Stimulated activated CD4-positive, alpha-beta T cell treated with anti-CD3 and anti-CD28 coated beads, Interleukin-1b, Interleukin-23, amount 100 ng/mL, for 48 hours (primary cell): ENCODE measurements at places on chromosomes 13 and 19.

DNA sequence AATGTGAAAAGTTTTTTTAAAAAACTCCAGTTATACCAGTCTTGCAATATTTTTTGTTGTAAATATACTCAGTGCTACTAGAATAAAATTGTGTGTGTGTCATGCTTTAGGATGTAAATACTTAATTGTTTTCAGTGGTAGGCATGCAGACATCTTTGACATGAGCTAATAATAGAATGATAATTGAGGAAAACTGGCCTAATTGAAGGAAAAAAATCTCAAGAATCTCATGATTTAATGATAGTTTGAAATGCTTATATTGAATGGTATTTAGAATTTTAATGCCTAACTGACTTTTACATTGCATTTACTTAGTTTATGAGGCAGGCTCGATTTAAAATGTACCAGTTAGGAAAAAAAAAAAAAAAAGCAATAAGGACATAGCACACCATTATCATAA is 3.2 kb upstream of the MAB21L1 start:
- no peak for DNase-seq

DNA sequence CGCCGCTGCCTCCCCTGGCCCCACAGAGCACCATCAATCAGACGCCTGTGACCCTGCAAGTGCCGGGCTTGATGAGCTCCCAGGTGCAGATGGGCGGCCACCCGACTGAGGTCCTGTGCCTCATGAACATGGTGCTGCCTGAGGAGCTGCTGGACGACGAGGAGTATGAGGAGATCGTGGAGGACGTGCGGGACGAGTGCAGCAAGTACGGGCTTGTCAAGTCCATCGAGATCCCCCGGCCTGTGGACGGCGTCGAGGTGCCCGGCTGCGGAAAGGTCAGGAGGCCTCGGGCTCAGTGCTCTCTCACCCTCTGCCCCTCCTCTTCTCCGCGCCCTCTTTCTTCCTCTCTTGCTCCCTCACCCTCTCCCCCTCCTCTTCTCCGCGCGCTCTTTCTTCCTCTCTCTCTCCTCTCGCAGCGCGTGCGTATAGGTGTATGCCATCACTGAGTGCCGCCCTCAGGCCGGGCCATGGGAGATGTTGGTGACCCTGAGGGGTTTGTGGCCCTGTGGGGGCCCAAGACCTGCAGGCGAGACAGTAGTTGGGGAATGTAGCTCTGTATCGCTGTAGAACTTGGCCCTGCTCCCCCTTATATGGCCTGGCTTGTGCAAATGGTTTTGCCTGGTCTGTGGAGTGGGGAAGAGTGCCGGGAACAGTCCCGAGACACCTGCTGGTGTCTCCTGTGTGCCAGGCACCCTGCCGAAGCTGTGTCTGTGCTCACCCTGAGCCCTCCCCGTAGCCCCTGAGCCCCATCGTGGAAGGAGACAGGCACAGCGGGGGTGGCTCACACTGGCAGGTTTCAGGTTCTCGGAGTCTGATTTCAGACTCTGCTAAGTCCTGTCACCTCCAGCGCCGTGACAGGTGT is 5.4 kb upstream of the EPN1 start:
- DNase-seq: no peak

DNA sequence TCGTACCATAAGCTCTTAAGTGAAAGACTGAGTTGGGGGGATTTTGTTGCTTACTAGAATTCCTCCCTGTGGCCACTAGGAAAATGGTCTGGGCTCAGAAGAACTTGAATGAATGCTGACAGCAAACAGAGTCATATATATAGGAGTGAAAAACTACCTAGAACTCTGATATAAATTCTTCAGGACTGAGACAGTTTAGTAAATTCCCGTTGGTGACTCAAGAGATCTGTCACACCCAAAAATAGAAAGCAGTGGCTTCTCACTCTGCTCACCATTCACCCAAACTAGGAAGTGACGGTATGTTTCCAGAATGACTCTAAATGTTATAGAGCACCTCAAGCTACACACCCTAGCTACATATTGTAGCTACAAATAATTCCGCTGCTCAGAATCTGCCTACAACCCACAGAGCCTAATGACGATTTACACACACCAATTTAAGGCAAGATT is 116.2 kb downstream of the TBC1D4 start:
- peak; percentile 31 for DNase-seq

DNA sequence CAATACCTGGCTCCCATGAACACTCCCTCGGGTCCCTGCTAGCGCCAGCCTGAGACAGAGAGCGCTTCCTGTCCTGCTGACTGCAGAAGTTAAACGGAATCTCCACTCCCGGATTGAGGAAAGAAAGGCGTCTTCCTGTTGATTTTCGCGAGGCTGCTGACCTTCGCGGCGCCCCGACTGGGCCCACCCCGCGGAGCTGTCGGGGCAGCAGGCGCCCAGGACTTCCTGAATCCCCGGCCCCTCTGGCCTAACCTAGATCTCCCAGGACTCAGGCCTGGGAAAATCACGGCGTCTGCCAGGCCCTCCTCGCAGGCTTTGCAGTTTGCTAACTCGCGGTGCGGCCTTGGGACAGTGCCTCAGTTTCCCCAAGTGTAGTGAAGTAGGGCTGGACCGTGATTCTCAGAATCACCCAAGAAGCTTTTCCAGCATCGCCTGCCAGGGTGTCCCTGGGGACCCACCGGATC is 108.8 kb downstream of the KCTD15 start:
- DNase-seq: no peak

GRCh38 chr13:98853771-98854221 is 101.3 kb upstream of the SLC15A1 start:
- DNase-seq: peak; percentile 82

DNA sequence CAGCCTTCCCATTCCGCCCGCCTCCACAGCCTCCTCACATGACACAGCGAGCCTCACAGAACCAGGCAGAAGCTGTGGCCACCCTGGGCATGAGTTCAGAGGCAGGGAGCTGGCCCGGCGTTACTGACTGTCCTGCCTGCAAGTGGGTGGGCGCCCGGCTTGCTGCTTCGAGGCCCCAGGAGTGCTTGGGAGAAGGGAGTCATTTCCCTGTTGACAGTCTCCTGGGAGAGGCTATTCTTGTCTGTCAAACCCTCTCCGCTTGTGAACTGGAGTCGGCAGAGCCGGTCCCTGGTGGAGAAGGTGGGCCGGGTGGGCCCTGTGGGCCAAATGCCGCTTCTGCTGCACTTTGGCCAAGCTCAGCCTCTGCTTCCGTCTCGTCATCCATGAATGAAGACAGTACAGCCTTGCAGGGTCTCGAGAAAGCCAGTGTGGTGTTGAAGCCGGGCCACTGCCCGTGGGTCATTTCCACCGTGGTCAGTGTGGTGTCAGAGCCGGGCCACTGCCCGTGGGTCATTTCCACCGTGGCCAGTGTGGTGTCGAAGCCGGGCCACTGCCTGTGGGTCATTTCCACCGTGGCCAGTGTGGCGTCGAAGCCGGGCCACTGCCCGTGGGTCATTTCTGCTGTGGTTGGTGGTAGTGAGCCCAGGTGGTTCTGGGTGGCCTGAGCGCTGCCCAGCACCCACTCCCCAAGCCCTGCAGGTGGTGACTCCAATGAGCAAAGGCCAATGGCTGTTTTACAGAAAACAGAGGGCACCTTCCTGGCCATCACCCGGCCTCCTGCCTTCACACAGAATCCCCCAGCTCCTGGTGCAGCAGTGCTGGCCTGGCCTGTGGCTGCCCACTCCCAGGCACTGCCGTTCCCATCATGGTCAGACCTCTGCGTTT is 13.5 kb upstream of the F7 start:
- no peak for DNase-seq

- DNase-seq: no peak
These were observed 43.0 kb downstream of the RB1 start for GRCh38 chr13:48346583-48346982.

DNA sequence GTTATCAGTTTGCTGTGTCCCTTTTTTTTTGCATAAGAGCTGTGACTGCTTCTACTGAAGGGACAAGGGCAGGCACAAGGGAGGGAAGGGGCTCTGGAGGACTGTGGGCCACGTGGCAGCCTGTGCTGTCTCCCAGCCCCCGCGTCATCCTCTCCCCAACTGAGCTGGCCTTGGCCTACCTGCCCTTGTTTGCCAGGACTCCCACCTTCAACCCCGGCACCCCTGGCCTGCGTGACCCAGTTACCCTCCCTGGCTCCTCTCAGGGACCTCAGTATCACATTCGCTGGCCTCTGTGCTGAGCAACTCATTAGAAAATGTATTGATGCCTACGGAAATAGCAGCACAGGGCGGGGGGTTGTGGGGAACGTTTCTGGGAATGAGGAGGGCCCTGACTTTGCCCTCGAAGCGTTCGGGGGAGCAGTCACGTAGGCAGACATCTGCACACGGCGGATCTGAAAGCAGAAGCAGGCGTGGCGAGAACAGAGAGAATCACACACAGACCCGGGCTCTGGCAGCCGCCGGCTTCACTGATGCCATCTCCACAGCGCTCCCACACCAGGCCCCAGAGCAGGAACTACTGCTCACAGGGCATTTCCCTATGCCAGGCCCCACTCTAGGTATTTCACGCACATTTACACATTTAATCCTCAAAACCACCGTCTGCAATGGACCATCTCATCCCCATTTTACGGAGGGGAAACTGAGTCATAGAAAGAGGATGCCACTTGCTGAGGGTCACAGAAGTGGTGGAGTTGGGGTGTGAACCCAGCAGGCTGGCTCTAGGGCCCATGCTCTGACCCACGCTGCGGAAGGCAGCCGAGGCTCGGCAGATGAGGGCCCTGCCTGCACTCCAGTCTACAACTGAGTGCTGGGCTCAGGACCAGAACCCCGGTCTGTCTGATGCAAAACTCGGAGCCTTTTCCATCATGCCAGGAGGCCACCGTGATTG is 5.7 kb upstream of the ATF5 start:
- DNase-seq: no peak

- no peak for DNase-seq
These were observed 32.1 kb upstream of the TCF3 start for GRCh38 chr19:1684573-1684912.

GRCh38 chr13:110216006-110216397 is 91.0 kb downstream of the COL4A1 start:
- DNase-seq: no peak

- DNase-seq: no peak
These were observed 10.1 kb upstream of the SHD start for GRCh38 chr19:4268816-4269430.
